ENCODE measurements at places on chromosomes 4 and X. TPM values are rescaled to one million over a fixed set of nuclear protein-coding genes. Genes with fewer than 3 reads are reported as not detected.

ELF4 gene
- 9.9 TPM for polyA plus RNA-seq

DCLK2 gene
- 37.4 TPM for polyA plus RNA-seq

ARMCX4 gene
- polyA plus RNA-seq = 6.7 TPM

SHISA3 gene
- 0.37 TPM for polyA plus RNA-seq

TMEM154 gene
- 2.9 TPM for polyA plus RNA-seq

ARHGAP6 gene
- 0.44 TPM for polyA plus RNA-seq

All from brain (organoid and tissue), 16 donors.